ENCODE measurements at places on chromosomes 3 and 15.

- no peak for DNase-seq
Observed at GRCh38 chr15:58842713-58843396, 71.8 kb downstream of the MINDY2 start.

GRCh38 chr3:81161851-81162250 is 599.6 kb downstream of the GBE1 start:
- DNase-seq = no peak

- DNase-seq = no peak
Observed at GRCh38 chr15:73806698-73807483, 53.7 kb upstream of the INSYN1 start.

DNA sequence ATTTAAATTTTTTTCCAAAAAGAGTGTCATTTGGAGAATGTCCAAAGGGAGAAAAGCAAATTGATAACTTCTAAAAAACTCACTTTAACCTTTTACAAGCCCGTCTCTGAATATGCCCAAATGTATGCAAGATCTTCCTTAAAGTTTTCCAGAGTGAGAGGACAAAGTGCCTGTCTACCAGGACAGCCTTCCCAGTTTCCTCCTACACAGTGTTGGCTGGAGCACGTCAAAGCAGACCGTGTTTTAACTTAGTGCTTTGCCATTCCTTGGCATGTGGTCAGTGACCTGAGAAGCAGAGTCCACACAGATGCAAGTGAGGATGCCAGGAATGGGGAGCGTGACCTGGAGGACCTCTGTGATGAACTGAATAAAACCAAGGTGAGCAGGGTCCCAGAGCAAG is 245.7 kb downstream of the FAM43A start:
- DNase-seq = no peak

DNA sequence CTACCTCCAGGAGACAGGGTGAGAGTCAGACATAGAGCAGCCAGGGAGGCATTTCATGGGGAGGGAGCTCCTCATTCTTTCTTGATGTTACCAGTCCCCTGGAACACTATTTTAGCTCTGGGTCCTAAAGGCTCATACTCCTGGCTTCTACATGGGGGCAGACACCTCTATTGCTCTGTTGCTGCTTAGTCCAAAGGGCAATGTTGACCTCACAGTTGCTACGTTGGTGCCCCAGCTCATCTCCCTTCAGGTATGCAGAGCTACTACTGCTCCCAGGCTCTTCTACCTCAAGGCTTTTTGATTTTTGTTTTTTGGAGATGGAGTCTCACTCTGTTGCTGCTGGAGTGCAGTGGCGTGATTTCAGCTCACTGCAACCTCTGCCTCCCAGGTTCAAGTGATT is 245.6 kb upstream of the LRRFIP2 start:
- no peak for DNase-seq

DNA sequence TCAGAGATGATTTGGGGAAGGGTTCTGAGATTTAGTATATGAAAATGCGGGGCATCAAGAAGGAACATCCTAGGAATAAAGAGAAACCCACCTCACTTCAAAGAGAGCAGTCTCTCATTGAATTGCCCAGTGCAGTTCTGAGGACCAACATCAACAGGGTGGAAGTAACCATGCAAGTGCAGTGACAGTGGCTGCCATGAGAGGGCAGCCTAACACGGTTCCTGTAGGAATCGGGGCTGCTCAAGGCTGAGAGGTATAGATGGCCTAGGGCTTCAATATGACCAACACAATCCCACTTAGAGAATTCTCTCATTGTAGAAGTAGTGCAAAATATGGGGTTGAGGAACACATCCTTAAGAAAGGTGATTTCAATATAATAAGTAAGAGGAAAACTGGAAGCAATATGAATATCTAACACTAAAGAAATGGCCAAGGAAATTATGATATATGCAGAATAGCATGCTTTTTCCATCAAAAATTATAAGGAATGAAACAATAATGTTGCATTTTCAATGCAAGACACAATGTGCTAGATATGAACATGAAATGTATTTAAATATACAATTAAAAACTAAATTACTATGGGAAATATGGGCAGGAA is 51.1 kb upstream of the ARRDC4 start:
- no peak for DNase-seq

GRCh38 chr3:172286548-172287148 is 161.6 kb downstream of the GHSR start:
- no peak for DNase-seq

DNA sequence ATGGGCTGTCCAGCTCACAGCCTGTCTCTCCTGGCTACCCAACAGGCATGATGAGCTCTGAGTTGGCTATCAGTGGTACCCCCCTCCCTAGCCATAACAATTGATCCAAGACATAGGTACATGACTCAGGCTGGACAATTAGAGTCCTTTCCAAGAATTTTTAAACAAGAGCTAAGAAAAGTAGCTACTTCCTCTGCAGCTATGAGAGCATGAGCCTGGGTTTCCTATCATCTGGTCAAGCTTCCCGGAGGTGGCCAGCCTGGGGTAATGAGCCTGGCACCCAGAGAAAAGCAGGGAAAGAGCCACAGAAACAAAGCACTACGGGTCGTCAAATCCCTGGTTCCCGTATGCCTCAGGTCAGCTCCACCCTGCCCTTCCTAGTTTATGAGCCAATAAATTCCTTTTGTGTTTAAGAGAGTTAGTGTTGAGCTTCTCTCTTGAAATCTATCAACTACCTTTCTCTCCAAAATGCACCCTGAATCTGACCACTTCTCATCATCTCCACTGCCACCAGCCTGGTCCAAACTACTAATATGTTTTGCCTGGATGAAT is 2.3 kb upstream of the SLC51B start:
- DNase-seq = no peak

Measured in thoracic aorta (tissue), 2 donors.